ENCODE measurements at places on chromosomes 3 and 15.
A peak's percentile ranks its signal among the peaks of the same experiment; 100 is the strongest.

- DNase-seq = peak; percentile 31
Measured at GRCh38 chr3:139893963-139894642, 40.9 kb upstream of the CLSTN2 start.

- DNase-seq = no peak
Measured at GRCh38 chr15:67593562-67593961, 51.1 kb downstream of the MAP2K5 start.

GRCh38 chr15:77832874-77833273 lies 200.2 kb upstream of the LINGO1 start:
- no peak for DNase-seq

DNA sequence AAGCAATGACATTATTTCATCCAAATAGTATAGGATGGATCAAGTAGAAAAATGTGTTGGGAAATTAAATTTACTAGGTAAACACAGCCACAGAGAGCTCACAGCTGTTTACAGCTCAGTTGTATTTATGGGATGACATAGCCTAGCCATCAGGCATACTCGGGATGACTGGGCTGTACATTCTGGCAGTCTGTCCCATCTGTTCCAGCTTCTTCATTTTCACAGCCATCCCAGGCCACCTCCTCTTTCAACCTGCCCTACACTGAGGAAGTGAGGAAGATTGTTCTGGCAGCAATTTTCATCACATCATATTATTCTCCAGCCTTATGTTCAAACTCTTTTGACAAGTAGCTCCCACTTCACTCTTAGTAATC lies 98.4 kb upstream of the PFN2 start:
- DNase-seq = no peak

DNA sequence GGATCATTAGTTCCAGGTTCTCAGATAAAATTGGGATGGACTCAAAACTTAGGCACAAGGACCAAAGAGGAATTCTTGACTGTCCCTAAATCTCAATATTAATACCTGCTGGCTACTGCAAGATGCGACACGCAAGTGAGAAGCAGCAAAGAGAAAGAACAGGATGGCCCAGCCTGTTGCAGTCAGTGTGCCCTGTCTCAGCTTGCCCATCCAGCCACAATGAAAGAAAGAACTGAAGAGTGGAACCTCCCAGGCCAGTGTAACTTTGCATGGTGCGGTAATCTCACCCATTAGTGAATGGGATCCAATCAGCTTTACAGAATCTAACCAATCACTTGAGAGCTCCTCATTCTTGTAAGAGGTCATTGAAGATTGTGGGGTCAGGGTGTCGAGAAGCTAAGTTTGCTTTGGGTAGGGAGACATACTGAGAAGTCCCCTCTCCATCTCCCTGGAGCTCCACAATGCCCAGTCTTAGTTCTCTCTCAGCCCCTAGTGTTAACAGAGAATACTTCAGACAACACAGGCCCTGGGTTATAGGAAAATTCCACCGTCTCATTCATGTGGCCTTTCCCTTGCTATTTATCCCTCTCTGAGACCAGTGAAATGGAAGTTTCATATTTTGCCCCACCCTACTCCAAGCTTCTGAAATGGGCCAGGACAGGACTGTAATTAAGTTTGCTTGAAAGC lies 3.2 kb upstream of the SLC9A9 start:
- DNase-seq = no peak

DNA sequence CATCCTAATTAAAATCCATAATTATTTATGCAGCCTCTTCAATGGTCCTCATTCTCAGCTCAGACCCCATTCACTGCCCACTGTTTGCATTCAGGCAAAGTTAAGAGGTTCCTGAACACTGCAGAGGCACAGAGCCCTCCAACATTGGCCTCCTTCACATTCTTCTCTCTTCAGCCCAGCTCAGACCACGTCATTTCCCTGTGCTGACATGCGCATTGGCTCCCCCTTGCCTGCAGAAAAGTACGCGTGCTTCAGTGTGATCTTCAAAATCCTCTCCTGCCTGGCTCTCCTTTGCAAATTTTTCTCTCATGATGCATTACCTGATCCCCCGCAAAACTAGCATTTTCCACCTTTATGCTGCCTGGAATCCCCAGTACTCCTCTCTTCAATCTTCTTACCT lies 552.3 kb downstream of the NTRK3 start:
- no peak for DNase-seq

DNA sequence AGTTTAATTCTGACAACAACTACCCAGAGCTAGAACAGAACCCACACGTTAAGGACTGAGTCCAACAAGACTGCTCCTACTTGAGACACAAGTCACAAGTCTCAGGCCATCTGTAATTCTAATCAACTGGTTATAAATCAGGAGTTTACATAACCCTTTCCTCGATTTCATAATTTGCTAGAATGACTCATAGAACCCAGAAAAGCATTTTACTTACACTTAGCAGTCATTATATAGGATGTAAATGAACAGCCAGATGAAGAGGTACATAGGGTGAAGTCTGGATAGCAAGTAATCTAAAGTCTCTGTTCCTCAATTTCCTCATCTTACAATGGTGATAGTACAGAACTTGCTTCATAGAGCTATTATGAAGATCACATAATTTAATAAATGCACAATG lies 1018.2 kb downstream of the DIPK2A start:
- DNase-seq = no peak

DNA sequence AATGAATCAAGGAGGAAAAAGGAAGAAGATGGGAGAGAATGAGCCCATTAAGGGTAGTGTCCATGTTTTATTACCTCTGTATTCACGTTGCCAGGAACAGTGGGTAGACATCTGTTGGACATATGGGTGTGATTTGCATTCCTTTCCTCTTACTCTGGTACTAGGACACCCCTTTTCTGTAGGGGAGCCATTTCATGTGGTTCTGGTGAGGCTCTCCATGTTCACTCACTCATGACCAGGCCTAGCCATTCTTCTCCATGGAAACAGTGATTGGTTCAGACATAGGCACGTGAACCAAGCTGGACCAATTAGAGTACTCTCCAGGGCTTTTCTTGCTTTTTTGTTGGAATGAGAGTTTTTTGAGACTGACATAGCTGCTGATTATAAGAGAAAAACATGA lies 39.6 kb upstream of the PDCD6IP start:
- no peak for DNase-seq

All from WERI-Rb-1 (cell line).